ENCODE measurements at places on chromosomes 11 and 22.
A peak's percentile ranks its signal among the peaks of the same experiment; 100 is the strongest.

DNA sequence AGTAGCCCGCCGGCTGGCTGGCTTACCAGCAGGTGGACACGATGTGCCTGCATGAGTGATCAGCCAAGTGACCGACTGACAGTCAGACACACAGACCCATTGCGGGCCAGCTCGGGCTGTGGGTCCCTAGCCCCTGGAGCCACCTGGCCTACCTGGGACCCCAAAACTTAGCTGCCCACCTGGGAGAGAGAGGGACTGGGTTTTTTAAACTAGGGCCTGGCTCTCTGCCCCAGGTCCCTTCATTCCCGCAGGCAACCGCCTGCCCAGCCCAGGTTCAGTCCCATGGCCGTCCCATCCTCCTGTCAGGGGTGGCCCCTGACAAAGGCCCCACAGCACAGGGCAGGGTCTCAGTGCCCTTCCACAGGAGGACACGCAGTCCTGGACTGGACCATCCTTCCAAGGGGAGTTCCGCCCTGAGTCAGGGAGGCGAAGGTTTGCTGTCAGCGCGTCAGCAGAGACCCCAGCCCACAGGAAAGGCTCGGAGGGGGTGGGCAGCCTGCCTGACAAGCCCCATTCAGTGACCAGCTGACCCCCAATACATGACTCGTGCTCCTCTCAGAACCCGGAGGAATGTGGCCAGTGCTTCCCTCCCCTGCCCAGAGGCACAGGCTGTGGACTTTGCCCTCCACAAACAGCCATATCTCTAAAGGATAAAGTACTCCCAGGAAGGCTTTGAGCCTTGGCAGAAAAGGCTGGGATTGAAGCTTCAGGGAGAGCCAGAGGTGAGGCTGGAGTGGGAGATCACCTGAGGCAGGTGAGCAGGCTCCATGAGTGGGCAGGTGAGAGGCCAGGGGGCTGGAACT lies 8.4 kb downstream of the SLCO2B1 start:
- DNase-seq: no peak

DNA sequence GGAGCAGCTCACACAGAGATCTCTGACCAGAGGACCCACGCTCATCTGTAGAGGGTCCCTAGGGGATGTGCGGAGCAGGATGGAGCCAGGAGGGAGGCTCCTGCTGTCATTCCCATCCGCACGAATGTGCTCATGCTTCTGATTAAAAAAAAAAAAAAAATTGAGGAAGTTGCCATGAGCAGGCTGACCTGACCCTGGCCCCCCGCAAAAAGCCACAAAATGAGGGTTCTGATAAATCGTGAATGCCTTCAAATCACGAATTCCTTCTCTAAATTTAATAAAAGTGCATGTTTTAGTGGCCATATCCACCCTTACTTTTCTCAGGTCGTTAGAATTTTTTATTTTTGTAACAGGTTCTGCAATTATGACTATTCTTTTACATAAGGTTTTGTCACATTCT lies 378.2 kb downstream of the OPCML start:
- no peak for DNase-seq

GRCh38 chr11:129395883-129396282 lies 20.2 kb downstream of the BARX2 start:
- no peak for DNase-seq

GRCh38 chr11:94727819-94728218 lies 40.3 kb upstream of the AMOTL1 start:
- DNase-seq: no peak

GRCh38 chr11:120633616-120634393 lies 122.3 kb downstream of the GRIK4 start:
- DNase-seq: no peak

GRCh38 chr11:30984827-30985226 lies 384.7 kb downstream of the DCDC1 start:
- no peak for DNase-seq

- DNase-seq: no peak
Observed at GRCh38 chr11:57885298-57886050, 123.9 kb downstream of the CTNND1 start.

DNA sequence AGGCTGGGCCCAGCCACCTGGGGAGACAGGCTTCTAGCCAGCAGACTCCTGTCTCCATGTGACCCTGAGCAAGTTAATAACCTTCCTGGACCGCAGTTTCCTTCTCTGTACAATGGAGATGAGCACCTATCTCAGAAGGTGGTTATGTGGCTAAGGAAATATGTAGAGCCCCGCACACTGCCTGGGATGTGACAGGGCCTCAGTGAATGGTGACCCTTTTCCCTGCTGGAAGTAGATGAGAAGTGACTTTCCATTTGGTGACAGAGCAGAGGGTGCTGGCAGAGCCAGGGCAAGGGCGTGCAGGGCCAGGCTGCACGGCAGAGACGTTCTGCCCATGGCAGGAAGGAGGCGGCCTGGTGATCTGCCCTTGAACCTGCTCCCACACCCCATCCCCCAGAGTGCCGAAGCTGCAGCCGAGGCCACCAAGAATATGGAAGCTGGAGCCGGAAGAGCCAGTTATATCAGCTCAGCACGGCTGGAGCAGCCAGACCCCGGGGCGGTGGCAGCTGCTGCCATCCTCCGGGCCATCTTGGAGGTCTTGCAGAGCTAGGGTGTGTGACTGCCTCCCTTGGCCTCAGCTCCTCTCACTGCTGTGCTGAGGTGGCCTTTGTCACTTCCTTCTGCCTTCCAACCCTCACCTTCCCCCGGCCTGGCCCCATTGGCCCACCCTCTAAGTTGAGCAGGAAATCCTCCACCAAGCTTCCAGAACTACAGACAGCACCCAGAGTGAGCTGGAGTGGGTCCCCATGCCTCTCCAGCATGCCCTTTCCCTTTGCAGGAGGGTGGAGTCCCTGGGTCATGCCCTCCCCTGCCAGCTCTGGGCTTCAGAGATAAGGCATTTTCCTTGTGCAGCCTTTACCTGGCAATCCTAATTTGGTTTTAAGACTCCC lies 13.2 kb downstream of the TKFC start:
- no peak for DNase-seq

DNA sequence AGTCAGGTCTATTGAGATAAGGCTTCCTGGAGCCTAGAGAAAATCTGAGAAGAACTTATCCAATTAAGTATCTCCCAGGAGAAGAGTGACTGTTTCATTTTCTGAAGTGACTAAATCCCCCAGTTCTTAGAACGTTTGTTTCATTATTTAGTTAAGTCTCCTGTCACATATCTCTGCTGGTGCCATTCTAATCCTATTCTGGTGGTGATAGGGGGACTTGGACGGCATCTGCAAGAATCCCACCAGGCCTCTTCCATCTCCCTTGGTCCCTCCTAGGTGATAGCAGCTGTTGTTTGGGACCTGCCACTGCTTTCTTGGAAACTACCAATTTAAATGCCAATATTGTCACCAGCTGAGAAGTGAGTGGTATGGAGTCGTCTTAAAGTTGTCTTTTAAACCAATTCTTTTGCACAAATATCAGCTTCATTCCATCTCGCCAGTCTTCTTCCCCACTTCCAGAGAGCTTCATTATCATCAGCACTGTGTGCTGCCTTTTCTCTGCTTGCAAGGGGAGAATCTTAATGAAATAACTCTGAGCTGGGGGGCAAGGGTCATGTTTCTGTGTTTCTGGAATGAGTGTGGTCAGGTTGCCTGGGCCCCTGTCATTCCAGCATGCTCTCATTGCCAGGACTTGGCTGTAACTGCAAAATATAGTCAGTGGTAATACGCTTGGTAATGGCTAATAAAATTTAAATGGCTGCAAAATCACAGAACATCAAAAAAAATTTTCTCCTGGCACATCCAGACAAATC lies 104.8 kb downstream of the LDLRAD3 start:
- DNase-seq: no peak

- DNase-seq: no peak
Observed at GRCh38 chr22:34489861-34490260, 569.6 kb upstream of the LARGE1 start.

- no peak for DNase-seq
Observed at GRCh38 chr11:13040969-13041561, 31.9 kb downstream of the RASSF10 start.

GRCh38 chr11:100445231-100445735 lies 241.8 kb upstream of the ARHGAP42 start:
- DNase-seq: peak; percentile 47

DNA sequence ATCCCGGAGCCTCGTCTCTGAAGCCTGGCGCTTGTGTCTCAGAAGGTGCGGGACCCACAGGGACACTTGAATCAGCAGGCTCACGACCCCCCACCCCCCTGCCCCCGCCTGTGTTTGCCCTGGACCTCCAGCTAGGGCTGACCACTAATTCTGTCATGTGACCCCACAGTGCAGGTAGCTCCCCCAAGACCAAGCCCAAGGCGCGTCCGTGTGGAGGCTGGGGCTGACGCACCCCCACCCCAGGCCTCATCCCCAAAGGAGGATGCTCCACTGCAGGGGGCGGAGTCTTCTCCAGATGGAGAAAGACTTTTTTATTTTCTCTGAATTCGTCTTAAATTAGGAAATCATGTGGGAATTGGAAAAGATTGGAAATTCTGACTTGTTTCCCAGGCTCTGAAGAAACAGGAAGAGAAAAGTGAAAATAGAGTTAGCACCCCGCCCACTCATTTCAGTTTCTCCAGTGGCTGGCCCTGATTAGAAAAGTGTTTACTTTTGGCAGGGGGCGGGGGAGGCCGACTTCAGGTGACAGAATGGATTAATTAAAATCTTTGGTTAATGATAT lies 1.0 kb upstream of the RELA start:
- DNase-seq: peak; percentile 73

DNA sequence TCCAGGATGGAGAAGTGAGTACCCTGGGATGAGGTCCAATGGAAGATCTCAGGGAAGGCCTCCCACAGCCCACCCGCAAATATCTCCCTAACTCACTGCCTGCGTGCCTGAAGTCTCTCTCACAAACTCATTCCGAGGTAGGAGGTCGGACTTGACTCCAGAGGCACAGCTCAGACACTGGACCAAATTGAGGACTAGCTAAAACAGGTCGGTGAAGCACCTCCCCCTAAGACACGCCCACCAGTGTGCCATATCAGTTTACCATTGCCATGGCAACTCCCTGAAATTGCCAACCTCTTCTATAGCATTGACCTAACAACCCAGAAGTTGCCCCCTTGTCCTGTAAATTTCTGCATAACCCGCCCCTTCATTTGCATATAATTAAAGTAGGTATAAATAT lies 17.5 kb downstream of the RPL3 start:
- no peak for DNase-seq

GRCh38 chr11:104015649-104016415 lies 20.6 kb upstream of the DDI1 start:
- no peak for DNase-seq

- no peak for DNase-seq
Observed at GRCh38 chr11:61773356-61773755, 19.0 kb downstream of the TMEM258 start.

- no peak for DNase-seq
Observed at GRCh38 chr22:23115825-23116494, 25.8 kb downstream of the RSPH14 start.

GRCh38 chr11:3163241-3163981 lies 1.7 kb downstream of the OSBPL5 start:
- peak; percentile 53 for DNase-seq

- no peak for DNase-seq
Observed at GRCh38 chr11:16856022-16856471, 117.6 kb downstream of the C11orf58 start.

DNA sequence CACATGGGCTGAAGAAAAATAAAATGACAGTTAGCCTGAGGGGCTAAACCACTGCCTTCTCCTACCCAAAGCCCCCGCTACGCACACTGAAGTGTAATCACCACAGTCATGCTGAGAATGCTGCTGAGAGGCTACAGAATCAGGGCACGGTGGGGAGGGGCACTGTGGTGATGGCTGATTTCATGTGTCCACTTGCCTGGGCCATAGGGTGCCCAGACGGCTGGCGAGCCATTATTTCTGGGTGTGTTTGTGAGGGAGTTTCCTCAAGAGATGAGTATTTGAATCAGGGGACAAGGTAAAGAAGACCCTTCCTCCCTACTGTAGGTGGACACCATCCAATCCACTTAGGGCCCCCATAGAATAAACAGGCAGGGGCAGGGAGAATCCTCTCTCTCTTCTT lies 1313.2 kb downstream of the TBC1D22A start:
- DNase-seq: no peak

DNA sequence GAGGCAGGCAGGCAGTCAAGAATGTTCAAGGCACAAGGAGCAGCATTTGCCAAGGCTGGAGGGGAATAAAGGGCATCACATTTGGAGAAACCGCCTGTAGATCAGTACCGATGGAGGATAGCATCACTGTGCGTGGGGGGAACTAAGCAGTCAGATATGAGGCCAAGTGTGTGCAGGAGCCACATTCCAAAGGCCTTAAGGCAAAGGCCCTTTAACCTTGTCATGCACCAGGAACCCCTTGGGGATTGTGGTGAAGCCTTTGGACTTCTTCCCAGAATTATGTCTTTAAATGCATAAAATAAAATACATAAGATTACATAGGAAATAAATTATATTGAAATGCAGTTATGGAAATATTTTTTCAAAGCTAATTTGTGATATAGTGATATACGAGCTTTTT lies 532.1 kb downstream of the BUD13 start:
- DNase-seq: no peak

GRCh38 chr11:67266449-67267187 lies at the start of gene GRK2:
GRK2 (plus strand) TSS chr11:67266473; CDS start chr11:67266700, 227 bp downstream.
- DNase-seq: no peak

DNA sequence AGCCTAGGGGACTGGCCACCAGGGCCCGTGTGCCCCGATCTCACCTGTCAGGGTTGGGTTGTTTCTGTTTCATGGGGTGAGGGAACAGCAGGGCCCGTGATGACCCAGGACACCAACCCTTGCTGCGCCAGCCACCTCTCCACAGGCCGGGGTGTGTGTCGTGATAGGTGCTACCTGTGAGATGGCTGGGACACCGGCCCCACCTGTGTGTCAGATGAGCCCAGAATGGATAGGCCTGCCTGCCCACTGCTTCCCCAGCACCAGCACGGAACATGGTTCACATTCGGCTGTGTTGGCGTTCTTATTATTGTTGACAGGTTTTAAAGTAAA lies 7.1 kb downstream of the CLDN5 start:
- DNase-seq: no peak

- DNase-seq: no peak
Observed at GRCh38 chr11:38900211-38900610, 2302.2 kb upstream of the RAG2 start.

GRCh38 chr11:28209906-28210305 lies 101.7 kb downstream of the METTL15 start:
- no peak for DNase-seq

DNA sequence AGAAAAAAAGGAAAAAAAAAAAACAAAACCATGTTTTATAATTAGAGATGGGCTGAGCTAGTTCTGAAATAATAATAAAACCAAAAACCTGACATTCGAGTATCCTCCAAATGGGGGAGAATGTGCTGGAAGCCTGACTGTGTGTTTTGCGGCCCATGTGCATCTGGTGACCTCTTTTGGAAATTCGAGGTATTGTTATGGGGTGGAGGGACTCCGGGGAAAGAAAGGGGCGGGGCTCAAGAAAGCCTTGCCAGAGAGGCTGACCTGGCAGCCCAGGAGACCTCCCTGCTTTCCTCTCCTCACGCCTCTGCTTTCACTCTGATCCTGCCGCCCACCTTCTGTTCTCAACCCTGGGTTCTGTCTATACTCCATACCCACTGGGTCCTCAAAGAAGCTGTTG lies 72.9 kb downstream of the CTTN start:
- no peak for DNase-seq

- DNase-seq: no peak
Observed at GRCh38 chr11:126570489-126570888, 215.0 kb downstream of the ST3GAL4 start.

GRCh38 chr11:13876423-13876822 lies 86.1 kb upstream of the SPON1 start:
- no peak for DNase-seq

- peak; percentile 20 for DNase-seq
Observed at GRCh38 chr22:33920197-33920540, at the start of gene LARGE1. LARGE1 (minus strand) TSS chr22:33920476.

- peak; percentile 91 for DNase-seq
Observed at GRCh38 chr11:7668911-7669310, 4.4 kb downstream of the CYB5R2 start.

GRCh38 chr11:92929246-92929645 lies 40.2 kb upstream of the MTNR1B start:
- DNase-seq: no peak
